ENCODE measurements at places on chromosomes 13 and 19.

DNA sequence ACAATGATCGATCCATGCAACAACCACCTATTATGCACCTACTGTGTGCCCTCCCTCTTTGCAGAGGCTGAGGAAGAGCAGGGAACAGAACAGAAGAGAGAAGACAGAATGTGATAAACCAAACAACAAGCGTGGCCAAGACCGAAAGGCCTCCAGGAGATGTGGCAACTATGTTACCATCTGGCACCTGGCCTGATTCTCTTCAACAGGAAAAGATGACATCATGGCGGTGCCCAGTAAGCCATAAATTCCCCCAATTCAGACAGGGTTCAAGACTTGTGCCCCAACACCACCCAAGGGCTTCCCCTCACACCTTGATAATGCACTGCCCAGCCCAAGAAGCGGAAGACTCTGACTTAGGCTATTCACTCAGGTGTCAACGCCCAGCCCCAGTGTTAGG lies 44.3 kb downstream of the SLC7A1 start:
- DNase-seq, result no peak

DNA sequence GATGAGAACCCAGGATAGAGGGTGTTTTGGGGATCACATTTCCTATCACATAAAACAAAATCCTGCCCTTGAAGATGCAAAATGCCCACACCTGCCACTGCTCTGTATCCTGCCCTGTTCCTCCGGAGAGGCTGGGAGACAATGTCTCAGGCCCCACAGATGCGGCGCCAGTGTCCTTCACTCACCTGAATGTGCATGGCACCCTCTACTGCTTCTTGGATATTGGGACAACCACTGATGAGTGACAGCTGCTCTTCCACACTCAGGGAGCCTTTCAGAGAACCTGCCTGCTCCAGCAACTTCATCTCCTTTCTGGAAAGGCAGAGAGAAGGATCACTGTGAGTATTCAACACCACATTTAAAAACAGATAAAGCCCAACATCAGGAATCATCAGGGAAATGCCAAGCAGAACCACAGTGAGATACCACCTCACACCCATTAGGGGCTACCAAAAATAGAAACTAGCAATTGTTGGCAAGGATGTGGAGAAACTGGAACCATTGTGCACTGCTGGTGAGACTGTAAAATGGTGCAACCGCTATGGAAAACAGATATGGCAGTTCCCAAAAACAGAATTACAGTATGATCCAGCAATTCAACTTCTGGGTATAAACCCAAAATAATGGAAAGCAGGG lies 36.4 kb downstream of the CRYL1 start:
- DNase-seq, result no peak

DNA sequence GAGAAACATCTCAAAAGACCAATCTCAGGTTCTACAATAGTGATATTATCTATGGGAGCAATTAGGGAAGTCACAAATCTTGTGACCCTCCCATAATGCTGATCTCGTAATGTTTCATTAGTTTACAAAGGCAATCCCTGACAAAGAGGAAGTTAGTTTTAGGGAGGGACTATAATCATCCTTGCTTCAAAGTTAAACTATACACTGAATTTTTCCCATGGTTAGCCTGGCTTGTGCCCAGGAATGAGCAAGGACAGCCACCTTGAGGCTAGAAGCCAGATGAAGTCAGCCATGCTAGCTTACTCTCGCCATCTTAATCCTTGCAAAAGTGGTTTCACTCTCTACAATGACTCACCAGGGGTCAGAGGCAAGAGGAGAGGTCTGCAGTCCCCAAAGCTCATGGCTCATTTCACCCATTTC lies 5.4 kb downstream of the CEACAM3 start:
- DNase-seq, result no peak

DNA sequence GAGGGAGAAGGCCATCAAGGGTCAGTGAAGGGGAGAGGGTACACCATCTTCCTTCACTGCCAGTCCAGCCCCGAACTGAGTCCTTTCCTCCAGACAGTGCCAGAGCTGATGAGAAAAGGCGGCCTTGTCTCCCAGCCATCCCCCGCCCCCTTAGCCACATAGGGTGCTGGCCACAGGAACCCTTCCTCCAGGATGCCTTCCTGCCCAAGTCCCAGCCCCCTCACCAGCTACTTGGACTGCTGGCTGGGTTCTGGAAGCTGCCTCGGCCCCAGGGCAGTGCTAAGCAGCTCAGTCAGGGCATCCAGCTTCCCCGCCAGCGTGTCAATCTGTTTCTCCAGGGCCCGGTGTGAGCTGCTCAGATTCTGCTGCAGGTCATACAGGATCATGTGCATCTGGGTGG lies 12.6 kb upstream of the SMG9 start:
- DNase-seq, result no peak

DNA sequence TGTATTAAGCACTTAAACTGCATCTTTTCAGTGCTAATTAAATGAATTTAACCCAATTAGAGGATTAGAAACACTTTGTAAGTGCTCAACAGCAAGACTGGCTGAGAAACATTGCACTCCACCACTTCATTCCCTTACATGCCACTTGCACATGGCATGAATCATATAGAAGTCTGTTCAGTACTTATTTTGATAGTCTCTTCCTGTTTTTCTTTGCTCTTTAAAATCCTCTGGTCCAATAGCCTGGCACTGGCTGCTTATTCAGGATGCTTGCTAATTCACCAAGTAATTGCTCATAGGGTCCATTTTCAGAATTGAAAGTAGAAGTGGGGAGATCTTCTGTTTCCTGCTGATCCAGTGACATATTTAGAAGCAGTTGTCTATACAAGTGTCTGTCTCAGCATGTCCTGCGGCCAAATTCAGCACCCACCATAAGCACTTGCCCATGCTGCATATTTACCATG lies 900.1 kb downstream of the PCDH9 start:
- DNase-seq, result no peak

- no peak for DNase-seq
These were observed 25.2 kb downstream of the NOTCH3 start for GRCh38 chr19:15175609-15176008.

DNA sequence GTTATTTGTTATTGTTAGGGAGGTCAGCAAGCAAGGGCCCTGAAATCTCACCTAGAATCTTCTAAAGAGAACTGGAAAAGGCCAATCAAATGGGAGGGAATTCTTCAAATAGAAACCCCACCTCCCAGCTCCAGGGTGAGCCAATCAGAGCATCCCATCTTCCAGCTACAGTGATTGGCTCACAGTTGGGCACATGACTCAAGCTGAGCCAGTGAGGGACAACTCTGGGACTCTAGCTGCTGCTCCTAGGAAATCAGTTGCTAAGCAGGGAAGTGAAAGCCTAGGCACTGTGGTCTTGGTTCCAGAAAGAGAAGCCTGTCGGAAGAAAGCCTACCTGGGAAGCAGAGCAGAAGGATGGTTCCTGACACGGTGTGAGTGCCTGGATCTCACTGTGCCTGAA lies 13.4 kb downstream of the TM6SF2 start:
- DNase-seq, result no peak

GRCh38 chr13:78971355-78972025 lies 312.5 kb upstream of the OBI1 start:
- no peak for DNase-seq

DNA sequence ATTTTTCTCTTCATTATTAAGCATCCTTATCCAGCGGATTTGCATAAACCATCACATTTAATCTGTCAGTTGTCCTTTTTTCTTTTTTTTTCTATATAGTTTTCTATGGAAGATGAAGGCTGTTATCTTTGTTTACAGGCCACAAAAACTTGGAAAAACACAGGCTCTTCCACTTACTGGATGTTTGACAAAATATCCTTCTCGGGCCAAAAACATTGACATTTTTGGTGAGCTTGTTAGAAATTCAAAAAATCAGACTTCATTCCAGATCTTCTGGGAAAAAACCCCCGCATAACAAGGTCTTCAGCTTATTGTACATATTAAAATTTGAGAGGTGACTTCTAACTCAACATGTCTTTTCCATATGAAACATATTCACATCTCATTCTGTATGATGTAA lies 13.8 kb downstream of the ZNF93 start:
- DNase-seq, result no peak

DNA sequence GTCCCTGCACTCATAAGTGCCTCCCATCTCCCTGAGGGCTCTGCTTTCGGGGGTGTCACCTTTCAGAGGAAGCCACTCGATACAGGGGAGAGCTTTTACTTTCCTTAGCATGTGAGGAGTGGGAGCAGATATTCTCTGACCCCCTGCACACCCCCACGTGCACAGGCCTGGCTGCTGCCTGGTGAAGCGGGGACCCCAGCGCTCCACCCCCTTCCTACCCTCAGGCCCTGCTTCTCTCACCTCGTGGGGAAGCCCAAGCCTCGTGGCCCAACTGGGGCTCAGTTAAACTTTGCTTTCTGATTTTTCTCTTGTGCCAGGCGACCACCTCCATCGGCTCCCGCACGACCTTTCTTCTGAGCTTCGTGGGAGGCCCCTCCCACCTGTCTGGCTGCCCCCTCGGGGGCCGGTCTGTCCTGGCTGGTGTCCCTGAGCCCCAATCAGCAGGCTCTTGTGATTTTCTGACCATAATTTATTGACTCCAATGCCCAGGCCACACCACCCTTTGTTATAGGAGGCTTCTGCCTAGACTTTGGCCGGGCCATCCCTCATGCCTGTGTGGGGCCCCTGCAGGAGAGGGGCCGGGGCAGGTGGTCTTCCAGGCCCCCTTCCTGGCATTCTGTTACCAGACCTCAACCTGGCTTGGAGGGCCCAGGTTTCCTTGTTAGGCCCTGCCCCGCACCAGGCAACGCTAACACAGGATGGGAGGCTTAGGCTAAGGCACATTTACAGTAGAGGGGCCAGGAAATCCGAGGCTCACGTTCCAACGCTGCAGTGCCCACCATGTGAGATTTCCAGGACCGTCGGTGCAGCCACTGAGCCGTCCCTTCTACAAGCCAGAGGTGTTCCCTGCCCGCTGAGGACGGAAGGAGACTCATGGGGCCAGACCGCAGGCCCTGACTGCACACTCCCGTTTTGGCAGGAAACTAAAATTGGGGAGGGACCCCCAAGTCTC lies 3.7 kb downstream of the TMED1 start:
- DNase-seq, result no peak

GRCh38 chr13:112150352-112150751 lies 83.4 kb downstream of the SOX1 start:
- DNase-seq, result no peak

GRCh38 chr13:19985219-19985556 lies 26.7 kb downstream of the ZMYM2 start:
- no peak for DNase-seq

GRCh38 chr19:44845286-44845611 lies 848 bp upstream of the NECTIN2 start:
- DNase-seq, result no peak

DNA sequence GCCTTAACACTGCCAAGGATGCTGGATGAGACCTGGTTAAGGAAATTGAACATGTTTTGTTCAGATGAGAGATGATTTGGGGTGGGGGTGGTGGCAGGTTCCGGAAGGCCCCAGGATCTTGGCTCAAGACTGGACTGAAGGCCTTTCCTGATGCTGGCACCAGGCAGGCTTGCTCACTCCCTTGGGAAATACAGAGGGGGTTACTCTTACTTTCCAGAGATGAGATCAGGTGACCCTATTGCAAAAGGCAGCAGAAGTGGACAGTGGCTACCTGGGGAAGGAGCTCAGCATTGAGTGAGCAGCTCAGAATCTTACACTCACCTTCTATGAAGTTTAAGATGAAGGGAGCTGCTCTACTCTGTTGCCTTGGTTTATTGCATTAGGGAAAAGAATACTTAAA lies 10.8 kb downstream of the GATAD2A start:
- DNase-seq, result no peak

DNA sequence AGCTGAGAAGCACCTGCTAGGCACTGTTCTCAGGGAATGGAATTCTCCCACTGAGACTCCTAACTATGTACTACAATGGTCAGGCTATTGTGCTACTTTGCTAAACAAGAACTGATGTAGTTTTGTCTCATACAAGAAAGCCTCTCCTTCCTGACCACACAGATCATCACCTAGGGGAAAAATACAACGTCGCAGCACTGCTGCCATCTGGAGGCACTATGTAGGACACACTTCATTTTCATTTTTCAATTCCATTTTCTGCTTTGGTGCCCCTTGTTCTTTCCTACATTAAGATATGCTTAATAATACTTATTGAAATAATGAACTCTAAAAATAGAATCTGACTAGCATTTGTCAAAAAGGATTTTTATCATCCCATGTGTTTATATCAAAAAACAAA lies 21.1 kb downstream of the PROSER1 start:
- DNase-seq, result no peak

- DNase-seq, result no peak
These were observed 415.9 kb downstream of the FGF9 start for GRCh38 chr13:22086597-22087330.

DNA sequence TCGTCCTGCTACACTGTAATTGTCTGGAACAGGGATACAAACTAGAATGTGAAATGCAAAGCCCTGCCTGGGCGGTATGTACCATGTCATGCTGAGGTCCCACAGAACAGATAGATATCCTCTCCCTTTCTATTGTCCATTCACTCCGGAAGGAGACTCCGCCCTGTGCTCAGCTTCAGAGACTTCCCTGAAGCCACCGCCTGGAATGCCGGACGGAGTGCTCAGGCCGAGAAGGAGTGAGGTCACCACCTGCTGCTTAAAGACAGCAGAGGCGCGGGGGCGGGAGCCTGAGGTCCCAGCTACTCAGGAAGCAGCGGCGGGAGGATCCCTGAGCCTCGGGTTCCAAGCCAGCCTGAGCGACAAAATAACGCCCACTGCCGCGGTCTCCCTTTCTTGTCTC lies 890 bp upstream of the ZNF611 start:
- DNase-seq, result no peak

DNA sequence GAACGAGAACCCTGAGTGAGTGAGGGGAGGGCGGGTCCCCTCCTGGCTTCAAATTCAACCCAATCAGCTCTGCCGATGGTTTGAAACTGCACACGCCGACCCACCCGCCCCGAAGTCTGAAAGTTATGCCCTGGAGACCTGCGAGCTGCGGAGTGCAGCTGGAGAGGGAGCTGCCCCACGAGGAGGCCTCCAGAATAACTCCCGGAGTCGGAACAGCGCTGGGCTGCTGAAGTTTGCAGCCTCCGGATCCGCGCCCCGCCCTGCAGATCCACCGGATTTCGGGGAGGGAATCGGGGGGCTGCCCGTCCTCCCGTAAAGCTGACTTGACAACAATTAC lies 7.0 kb downstream of the POU4F1 start:
- no peak for DNase-seq
